BJ (cell line): ENCODE measurements at places on chromosomes 12 and 14. TPM values are rescaled to one million over a fixed set of nuclear protein-coding genes. Genes with fewer than 3 reads are reported as not detected.

Gene ANKS1B
- polyA plus RNA-seq: 0.27 TPM in 2 replicates

Gene LRTM2
- not detected in 2 replicates for polyA plus RNA-seq

Gene DBX2
- polyA plus RNA-seq: not detected in 2 replicates

Gene FGF6
- not detected in 2 replicates for polyA plus RNA-seq

Gene SPPL3
- 13.2 and 17.5 TPM in 2 replicates for polyA plus RNA-seq

Gene USP30
- polyA plus RNA-seq: 16.0 and 16.7 TPM in 2 replicates

Gene SLC8A3
- 0.07 TPM in 2 replicates for polyA plus RNA-seq

Gene TEX52
- not detected in 2 replicates for polyA plus RNA-seq

Gene BCAT1
- 13.2 and 23.8 TPM in 2 replicates for polyA plus RNA-seq

Gene FAM90A1
- 0.20 and 0.22 TPM in 2 replicates for polyA plus RNA-seq

Gene FITM1
- 0.10 and 0.23 TPM in 2 replicates for polyA plus RNA-seq

Gene PTCSC3
- polyA plus RNA-seq: not detected in 2 replicates

Gene FAM181A
- not detected in 2 replicates for polyA plus RNA-seq

Gene TBX3
- 66.4 and 75.7 TPM in 2 replicates for polyA plus RNA-seq

Gene TMEM116
- 16.6 and 21.3 TPM in 2 replicates for polyA plus RNA-seq

Gene SYNJ2BP
- 10.5 and 17.4 TPM in 2 replicates for polyA plus RNA-seq

Gene GRIP1
- polyA plus RNA-seq: 0.63 and 0.88 TPM in 2 replicates

Gene ZNF385A
- 0.92 and 0.96 TPM in 2 replicates for polyA plus RNA-seq

Gene FAM186B
- 0.11 and 0.12 TPM in 2 replicates for polyA plus RNA-seq

Gene SLC15A5
- polyA plus RNA-seq: not detected in 2 replicates

Gene CYP46A1
- polyA plus RNA-seq: 0.06 and 0.09 TPM in 2 replicates

Gene FOXN3
- 30.2 and 31.3 TPM in 2 replicates for polyA plus RNA-seq

Gene A2M
- polyA plus RNA-seq: 171 and 198 TPM in 2 replicates

Gene NGB
- 0.05 TPM in 1 of 2 replicates, not detected in the other for polyA plus RNA-seq

Gene GPRC5D
- not detected in 2 replicates for polyA plus RNA-seq

Gene SLC7A7
- polyA plus RNA-seq: 7.5 and 9.4 TPM in 2 replicates

Gene MAGOHB
- 10.0 and 24.6 TPM in 2 replicates for polyA plus RNA-seq

Gene P2RX4
- 22.9 and 25.8 TPM in 2 replicates for polyA plus RNA-seq

Gene PARP11
- polyA plus RNA-seq: 3.4 and 7.0 TPM in 2 replicates

Gene SLC41A2
- 1.2 and 2.9 TPM in 2 replicates for polyA plus RNA-seq

Gene EML1
- 11.8 and 14.2 TPM in 2 replicates for polyA plus RNA-seq

Gene AQP6
- not detected in 2 replicates for polyA plus RNA-seq

Gene OR6C2
- polyA plus RNA-seq: not detected in 2 replicates

Gene C14orf132
- polyA plus RNA-seq: 13.2 and 13.9 TPM in 2 replicates

Gene CIROP
- polyA plus RNA-seq: 0.05 and 0.07 TPM in 2 replicates

Gene METTL3
- 52.3 and 63.3 TPM in 2 replicates for polyA plus RNA-seq

Gene FGF23
- not detected in 2 replicates for polyA plus RNA-seq
